ENCODE measurements at places on chromosomes 16 and 17.

GRCh38 chr16:47082099-47082865 is 61.5 kb downstream of the NETO2 start:
- DNase-seq = no peak

GRCh38 chr16:67445441-67445912 is 14.6 kb downstream of the HSD11B2 start:
- no peak for DNase-seq

GRCh38 chr16:970386-970765 is 408 bp downstream of the LMF1 start:
- DNase-seq = no peak

DNA sequence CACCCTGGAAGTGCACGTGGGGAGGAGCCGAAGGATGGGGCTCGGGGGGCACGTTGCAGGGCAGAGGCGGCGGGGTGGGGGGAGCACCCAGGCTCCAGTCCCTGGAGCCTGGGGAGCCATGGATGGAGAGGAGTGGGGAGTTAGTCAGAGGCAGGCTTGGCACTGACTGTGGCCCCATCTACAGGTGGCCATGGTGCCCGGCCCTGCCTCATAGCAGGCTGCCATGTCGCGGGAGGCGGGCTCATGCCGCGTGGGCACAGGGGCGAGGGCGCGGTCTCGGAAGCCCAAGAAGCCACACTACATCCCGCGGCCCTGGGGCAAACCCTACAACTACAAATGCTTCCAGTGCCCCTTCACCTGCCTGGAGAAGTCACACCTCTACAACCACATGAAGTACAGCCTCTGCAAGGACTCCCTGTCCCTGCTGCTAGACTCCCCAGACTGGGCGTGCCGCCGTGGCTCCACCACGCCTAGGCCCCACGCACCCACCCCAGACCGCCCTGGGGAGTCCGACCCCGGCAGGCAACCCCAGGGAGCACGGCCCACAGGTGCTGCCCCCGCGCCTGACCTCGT is 3.0 kb downstream of the PRR35 start:
- no peak for DNase-seq

- DNase-seq = no peak
Observed at GRCh38 chr16:52676959-52677358, 130.0 kb upstream of the TOX3 start.

DNA sequence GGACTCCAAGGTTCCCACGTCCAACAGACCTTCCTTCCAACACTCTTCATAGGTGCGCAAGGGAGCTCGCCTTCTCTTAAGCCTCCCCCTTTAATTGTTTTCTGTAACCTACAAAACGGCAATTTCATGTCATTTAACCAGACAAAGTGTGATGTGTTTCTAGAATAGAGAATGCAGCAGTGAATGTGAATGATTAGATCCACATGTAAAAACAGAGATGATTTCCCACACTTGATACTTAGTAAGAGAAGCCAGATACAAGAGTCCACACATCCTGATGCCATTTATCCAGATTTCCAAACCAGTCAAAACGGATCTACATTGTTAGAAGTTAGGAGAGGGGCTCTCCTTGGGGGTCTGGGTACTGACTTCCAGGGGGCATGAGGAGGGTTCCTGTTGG is 89.3 kb downstream of the IRF8 start:
- DNase-seq = no peak

- no peak for DNase-seq
Observed at GRCh38 chr17:10275418-10275817, 77.0 kb upstream of the GAS7 start.

DNA sequence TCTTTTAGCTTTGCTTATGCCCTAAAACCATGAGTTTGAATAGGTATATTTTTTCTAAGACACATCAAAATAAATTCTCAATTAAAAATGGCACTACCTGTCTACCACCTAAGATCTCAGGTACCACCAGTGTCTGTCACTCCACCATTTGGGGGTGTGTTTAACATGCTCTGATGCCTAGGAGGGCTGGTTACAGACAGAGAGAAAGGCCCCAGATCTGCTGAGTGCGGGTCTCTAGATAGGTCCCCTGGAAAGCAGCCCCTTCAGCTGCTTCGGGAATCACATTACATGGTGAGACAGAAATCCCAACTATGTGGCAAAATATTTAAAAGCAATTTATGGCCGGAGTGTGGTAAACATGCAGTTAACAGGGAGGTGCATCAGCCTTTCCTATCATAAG is 653 bp upstream of the VAC14 start:
- no peak for DNase-seq
